ENCODE measurements at places on chromosomes 7 and 10. TPM values are rescaled to one million over a fixed set of nuclear protein-coding genes. Genes with fewer than 3 reads are reported as not detected.
A peak's percentile ranks its signal among the peaks of the same experiment; 100 is the strongest.

DNA sequence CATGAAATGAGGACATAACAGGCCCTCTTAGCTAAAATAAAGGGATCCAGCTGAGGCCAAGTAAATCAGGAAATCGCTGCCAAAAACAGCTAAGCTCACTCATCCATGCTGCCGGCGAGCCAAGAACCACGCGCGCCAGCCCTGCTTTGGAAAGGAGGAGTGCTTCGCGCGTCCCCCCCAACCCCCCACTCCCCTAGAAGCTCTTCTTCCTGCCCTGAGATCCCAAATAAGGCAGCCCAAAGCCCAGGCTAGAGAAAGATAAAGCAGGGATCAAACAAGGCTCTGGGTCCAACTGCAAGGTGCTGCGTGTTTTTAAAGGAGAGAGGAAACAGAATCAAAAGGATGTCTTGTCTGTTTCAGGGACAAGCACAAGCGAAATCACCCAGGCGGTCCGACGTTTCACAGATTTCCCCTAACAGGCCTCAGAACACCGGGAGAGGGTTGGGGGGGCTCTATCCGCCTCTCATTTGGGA, 168.3 kb upstream of the AUTS2 start:
- peak; percentile 96 for DNase-seq

Gene TBX20
- polyA plus RNA-seq = not detected

DNA sequence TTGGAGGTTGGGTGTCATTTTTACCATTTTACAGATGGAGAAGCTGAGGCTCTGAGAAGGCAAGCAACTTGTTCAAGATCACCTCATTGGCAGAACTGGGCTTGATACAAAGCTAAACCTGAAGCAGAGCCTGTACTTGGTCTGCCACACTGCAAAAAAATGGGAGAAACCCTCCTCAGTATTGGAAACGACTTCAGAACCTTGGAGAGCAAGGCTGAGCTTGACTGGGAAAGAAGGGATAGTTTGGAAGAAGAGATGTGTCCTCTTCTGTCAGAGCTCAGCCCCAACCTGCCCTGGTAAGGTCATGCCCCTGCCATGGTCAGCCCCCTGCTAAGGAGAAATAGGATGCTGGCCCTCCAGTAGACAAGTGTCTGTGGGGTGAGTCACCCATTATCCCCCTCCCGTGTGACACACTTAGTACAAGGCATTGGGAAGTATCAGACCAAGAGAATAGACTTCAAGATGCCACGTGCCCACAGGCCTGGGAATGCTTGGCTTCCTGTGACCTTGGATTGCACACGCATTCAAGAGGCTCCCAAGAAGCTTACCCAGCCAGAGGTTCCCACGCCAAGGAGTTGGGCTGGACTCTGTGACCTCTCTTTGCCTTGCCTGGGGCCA, 56.2 kb upstream of the SMNDC1 start:
- DNase-seq = no peak

Gene HOXA6
- polyA plus RNA-seq = 0.94 TPM

DNA sequence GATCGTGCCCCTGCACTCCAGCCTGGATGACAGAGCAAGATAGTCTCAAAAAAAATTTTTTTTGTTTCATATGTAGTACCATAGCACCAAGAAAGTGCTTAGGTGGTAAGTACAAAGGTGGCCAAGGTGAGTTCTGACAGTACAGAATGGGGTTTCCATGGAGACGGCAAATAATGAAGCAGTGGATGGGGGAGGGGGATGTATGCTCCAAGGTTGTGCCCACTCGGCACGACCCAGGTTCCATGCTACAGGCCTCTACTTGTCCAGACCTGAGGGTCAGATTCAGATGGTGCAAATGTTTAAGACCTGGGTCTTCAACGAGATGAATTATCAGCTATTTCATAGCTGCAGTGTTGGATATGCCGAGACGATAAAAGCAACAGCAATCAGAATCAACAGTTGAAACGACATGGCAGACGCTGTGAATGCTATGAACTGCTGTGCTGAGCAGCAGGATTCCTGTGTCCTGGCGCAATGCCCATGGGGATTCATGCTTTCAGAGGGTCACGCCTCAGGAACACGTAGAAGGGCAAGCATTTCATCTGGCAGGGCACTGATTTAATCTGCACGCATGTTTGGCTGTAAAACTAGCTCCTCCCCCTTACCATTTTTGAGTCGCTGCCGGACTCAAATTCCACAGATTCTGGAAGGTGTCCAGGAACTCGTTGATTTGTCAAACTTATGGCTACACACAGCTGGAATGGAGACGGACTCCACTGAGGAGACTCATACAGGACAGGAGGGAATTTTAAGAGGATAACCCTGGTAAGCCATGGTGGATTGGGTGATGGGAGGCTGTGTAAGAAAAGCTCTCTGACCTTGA, 256.5 kb downstream of the FRMD4A start:
- DNase-seq = peak; percentile 99

Gene ABCB4
- polyA plus RNA-seq = 0.41 TPM

Gene RSPH10B
- polyA plus RNA-seq = 1.8 TPM

DNA sequence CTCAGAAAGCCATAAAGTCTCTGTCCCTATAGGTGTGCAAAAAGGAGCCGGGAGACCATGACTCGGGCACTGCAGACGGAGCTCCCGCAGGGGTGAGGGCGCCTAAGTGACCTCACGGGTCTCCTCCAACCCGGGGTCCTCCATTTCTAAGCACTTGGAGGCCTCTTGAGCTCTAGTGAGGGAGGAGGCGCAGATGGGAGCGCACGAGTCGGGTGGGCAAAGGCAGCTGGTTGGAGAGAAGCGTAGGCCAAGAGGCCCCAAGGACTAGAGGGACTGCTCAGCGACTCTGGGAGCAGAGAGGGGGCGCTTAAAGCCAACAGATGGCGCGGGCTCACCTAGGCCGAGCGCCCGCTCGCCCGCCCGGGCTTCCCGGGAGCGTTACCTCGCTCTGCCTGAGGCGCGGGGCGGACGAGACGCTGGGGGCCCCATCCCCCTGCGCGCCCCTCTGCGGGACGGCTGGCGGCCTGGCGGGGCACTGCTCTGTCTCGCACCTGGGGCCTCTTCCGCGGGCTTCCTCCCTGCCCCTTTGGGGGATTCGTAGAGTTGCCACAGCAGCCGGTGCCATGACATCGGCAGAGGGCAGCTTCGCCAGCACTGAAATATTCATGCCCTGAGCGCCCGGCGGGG, 523 bp upstream of the CDH23 start:
- peak; percentile 80 for DNase-seq

DNA sequence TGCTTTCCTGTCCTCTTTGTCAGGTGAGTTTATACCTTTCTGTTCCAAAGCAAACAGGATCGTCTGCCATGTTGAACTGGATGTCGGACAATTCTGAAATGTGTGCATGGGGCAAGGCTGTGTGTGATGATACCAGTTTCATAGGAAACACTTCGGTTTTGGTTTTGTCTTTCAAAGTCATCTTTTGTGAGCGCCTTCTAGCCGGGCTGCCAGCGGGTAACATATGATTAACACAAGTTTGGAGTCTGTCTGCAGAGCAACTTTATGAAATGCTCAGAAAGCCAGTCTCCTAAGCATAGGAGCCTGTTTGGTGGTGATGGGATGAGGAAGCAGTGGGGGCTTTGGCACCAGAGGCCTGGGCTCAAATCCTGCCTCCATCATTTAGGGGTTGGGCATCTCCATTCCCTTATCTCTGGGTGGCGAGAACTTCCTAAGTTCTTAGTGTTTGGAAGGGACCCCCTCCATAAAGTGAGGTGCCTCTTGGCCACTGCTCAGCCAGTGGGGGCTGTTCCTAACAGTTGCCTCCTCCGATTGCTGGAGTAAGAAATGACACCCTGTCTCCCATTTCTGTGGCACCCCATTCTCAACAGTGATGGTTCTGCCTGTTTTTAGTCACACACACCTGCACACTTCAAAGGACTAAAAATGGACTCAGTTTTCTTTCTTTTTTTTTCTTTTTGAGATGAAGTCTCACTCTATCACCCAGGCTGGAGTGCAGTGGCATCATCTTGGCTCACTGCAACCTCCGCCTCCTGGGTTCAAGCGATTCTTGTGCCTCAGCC, 36.8 kb downstream of the CUX1 start:
- DNase-seq = no peak

- no peak for DNase-seq
Observed at GRCh38 chr10:49643241-49644034, 29.6 kb downstream of the CHAT start.

Gene TMEM196
- polyA plus RNA-seq = not detected

- no peak for DNase-seq
Observed at GRCh38 chr10:108787932-108788331, 1135.4 kb downstream of the XPNPEP1 start.

DNA sequence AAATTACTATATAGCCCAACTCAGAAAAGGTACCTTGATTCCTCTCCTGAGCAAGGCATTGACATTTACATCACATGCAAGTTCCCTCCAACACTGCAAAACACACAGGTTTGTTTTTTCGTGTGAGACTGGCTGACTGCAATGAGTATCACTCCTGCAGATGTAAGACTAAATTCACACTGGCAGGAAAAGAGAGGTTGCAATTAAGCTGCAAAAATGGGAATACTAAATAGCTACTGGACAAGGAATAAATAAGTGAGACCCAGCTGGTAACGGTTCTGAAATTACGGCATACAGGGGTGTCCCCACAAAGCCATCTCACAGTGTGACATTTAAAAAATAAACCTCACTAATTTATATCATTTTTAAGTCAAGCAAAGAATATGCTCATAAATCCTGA, 97.3 kb downstream of the PIP4K2A start:
- DNase-seq = no peak

GRCh38 chr7:30309302-30309701, 24.9 kb downstream of the ZNRF2 start:
- no peak for DNase-seq

Gene GNGT1
- not detected for polyA plus RNA-seq

GRCh38 chr10:103181244-103181643, 11.8 kb downstream of the NT5C2 start:
- peak; percentile 19 for DNase-seq

DNA sequence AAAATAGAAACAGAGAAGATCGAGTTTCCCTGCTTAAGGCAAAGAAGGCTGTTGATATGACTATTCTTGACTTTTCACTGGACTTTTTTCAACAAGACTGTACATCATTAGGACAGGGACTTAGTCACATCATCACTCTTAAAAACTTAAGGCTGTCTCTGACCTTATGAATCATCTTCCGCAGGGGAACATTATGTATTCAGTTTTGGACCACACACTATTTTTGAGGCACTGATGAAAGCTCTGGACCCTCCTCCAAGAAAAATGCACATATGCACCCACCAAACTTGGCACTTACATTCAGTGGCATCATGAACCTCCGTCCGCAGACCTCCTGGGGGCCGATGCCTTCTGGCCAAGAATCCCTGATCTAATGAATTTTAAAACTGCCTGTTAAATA, 96.4 kb downstream of the CALD1 start:
- DNase-seq = no peak

Gene FAM180A
- 0.18 TPM for polyA plus RNA-seq

- no peak for DNase-seq
Observed at GRCh38 chr7:138170298-138170697, 94.0 kb downstream of the AKR1D1 start.

- no peak for DNase-seq
Observed at GRCh38 chr10:31413325-31413724, 94.3 kb downstream of the ZEB1 start.

Measured in lung (tissue), 17 donors.